ENCODE measurements at places on chromosomes 11 and 22. TPM values are rescaled to one million over a fixed set of nuclear protein-coding genes. Genes with fewer than 3 reads are reported as not detected.

The VPS26B gene
- 27.0 TPM for total RNA-seq

- DNase-seq, result no peak
Observed at GRCh38 chr11:2857918-2858317, 27.7 kb downstream of the CDKN1C start.

The PANX3 gene
- total RNA-seq, result not detected

DNA sequence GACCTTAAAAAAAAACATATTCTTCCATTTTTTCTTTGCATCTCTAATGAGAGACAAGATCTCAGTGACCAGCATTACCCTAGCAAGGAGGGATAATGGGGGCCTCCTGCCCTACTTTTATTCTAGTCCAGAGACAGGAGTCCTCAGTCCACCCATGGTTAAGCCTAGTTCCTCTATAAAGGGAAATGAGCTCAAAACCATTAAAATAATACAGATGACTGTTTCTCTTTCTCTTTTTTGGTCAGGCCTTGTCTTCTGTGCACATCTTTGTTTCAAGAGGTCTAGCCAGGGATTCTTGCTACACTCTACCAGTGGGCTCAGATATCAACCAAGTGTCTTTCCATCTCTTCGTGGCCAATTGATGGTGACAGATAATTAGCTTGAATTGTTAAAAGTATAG, 73.1 kb downstream of the MPPED2 start:
- DNase-seq, result no peak

DNA sequence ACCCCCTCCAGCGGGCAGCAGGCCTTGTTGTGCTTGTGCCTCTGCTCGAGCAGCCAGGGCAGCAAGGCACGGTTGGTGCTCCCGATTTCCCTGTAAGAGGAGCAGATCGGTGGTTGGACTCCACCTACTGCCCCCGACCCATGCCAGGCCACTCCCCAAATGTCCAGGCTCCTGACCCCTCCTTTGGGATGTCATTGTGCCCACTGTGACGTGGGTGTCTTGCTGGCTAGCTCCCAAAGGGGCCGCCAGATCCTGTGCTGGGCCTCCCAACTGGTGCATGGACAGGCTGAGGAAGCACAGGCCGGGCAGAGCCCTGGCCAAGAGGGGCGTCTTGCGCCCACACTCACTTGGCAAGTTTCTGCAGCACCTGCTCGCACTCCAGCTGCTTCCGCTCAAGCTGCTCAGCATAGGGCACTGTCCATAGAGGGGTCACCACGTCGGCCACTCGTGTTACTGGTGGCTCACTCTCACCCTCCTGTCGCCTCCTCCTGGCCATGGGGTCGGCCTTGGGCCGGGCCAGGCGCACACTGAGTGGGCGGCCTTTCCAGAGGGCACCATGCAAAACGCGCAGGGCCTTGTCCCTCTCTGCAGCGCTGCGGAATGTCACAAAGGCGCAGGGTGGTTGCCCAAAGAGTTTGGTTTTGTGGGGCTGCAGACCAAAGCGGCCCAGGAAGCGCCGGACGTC, at the start of gene RANBP1:
Gene RANBP1 (plus strand): TSS at position 414 of the 685 bp plus-strand sequence. CDS start 81 bp downstream, at position 495.
- no peak for DNase-seq

The STARD10 gene
- 23.7 TPM for total RNA-seq

The LMO2 gene
- 2.0 TPM for total RNA-seq

The CABP4 gene
- total RNA-seq, result not detected

DNA sequence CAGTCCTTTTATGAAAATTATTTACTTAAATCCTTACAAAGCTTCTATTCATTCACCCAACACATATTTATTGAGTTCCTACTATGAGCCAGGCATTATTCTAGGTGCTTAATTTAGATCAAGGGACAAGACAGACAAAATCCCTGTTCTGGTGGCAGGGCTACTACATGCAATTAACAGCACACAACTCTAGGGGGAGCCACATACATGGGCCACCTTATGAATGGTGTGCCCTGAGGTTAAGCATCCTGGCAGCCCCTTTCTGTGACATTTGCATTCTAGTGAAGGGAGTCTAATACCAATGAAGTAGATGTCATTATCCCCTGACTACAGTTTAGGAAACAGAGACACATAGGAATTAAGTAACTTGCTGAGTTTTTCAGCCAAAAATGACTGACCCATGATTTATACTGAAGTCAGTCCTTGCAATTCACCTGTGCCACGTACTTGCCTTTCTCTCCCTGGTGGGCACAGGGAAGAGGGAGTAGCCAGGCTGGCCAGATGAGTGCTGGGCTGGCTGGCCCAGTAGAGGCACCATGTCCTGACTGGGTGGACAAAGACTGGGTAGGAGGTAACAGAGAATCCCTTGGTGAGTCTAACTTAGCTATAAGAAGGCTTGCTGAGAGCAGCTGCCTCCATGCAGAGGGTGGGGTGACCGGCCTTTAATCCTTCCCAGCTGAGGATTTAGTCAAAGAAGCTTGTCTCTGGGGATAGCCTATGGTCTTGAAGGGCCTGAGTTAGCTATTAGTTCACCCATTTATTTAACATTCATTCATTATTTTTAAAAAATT, 52.0 kb upstream of the ELF5 start:
- no peak for DNase-seq

DNA sequence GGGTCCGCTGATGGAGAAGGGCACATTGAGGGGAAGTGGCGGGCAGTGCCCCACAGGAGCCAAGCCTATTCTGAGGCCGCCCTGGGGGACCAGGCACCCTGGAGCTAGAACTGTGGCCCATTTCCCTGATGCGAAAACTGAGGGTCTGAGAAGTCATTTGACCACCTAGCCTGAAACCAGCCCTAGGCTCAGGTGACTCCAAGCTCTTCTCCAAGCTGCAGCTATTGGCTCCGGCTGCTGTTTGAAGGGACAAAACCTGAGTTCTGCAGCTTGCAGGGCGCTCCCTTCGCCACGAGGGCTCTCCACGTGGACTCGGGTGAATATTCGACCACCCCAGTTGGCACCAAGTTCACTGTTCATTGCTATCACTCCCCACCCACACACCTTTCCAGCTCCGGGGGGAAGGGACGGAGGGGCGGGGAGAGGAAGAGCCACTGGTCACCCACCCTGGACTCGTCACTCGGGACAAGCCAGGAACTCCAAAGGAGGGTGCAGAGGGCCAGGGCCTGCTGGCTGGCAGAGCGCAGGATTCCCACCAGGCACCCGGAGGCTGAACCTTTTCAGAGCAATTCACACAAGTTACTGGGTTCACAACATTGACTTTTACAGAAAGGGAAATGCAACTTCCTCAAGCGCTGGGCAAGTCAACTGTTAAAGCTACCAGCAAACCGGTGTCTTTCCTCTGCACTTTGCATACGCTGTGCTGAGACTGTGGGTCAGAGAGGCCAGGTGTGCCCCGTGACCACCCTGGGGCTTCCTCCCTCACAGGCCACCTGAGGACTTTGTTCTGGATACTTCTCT, 1.1 kb upstream of the RAC2 start:
- DNase-seq, result no peak

DNA sequence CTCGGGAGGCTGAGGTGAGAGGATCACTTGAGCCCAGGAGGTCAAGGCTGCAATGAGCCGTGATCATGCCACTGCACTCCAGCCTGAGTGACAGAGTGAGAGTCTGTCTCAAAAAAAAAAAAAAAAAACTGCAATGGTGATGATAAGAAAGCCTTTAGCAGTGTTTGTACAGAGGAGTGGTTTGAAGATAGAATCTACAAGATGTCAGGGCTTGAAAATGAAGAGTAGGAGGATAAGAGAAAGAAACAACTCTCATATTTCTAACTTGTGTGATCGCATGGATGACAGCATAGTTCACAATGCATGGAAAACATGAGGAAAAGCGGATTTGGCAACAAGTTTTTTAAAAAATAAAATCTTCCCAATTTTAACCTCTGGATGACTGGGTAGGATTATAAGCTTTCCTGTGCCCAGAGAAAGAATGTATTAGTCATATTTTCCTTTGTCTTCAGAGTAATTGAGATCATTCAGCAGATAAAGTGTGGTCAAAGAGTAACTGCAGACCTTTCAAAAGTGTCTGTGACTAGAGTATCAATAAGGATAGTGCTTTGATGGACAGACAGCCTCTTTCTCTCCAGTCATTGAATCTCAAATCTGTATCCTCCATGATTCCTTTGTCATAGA, 328.1 kb downstream of the CASP12 start:
- DNase-seq, result no peak

GRCh38 chr11:330694-331357, 10.2 kb upstream of the IFITM3 start:
- DNase-seq, result no peak

The DLG2 gene
- 17.0 TPM for total RNA-seq

DNA sequence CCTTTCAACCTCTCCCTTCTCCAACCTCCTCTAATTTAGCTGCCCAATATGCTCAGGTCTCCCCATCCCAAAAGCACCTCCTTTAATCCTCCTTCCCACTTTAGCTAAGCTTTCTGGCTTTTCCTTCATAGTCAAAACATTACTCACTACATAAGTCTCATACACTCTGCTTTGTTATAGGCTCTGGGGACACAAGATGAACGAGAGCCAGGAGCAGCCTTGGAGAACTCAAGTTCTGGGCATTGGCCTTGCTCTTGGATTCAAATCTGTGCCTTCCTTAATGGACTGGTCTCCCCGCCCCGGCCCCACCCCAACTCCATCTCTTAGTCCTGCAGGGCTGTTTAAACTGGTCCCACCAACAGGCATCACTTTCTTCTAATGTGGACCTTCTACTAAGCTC, 11.4 kb upstream of the HPX start:
- DNase-seq, result no peak

The CTSW gene
- not detected for total RNA-seq

The TXN2 gene
- total RNA-seq, result 47.5 TPM

GRCh38 chr11:112797648-112798293, 163.4 kb upstream of the NCAM1 start:
- peak; percentile 85 for DNase-seq

DNA sequence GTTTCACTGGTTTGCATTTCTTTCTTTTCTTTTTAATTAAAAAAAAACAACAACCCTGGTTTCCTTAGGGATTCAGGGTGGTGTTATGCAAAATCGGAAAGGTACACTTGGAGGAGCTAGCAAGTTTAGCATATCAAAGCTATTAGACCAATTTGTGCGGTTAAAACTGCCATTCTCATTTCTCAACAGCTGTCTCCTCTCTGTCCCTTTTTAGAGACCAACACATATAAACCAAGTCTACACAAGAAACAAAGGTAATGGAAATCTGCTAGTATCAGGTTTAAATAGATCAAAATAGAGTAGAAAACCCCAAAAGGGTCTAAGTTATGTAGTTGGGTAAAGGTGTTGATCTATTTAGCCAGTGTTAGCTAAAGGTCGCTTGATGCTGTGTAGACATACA, 1.7 kb upstream of the SESN3 start:
- no peak for DNase-seq

DNA sequence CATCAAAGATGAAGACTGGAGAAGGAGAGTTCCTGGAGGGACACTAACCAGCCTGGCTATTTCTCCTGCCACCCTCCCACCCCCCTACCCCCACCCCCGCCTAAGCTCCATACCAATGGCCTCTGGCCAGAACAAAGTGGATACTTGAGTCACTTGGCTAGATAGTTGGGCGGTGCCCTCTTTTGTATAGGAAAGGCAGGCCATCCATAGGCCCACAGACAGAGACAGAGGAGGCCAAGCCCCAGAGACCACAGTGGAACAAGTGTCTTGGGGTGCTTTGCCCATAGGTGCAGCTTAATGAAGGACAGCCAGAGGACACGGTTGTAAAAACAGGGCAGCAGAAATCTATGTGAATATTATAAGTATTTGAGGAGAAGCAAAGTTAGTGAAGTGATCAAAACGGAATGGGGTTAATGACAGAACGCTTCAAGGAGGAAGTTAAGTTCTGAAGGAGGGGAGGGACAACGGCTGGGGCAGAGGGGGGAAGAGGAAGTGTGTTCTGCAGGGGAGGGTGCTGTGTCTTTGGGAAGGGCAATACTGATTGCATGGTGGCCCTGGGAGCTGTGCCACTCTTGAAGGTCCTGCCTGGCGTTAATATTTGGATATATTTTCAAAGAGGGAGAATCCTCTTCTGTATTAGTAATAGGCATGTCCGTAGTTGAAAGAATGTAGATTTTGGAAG, 32.7 kb downstream of the FLI1 start:
- DNase-seq, result no peak

The OR6A2 gene
- total RNA-seq, result 0.10 TPM

The CALCA gene
- 0.61 TPM for total RNA-seq

The C11orf97 gene
- total RNA-seq, result not detected

DNA sequence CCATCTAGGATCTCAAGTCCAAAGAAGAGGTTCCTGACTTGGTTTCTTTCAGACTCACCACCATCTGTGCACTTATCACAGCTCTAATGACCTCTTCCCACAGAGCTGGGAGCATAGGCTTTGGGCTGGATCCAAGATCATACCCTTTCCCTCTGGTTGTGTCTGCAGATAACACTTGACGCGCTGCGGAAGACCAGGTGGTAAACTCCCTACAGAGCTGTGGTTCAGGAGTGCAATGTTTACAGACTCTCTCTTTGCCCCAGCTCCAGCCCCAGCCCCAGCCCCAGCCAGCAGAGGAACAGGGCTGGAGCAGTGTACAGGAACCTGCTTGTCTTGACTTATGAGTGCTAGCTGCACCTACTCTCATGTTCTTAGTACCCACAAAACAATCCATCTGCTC, 274.4 kb upstream of the SYN3 start:
- no peak for DNase-seq

DNA sequence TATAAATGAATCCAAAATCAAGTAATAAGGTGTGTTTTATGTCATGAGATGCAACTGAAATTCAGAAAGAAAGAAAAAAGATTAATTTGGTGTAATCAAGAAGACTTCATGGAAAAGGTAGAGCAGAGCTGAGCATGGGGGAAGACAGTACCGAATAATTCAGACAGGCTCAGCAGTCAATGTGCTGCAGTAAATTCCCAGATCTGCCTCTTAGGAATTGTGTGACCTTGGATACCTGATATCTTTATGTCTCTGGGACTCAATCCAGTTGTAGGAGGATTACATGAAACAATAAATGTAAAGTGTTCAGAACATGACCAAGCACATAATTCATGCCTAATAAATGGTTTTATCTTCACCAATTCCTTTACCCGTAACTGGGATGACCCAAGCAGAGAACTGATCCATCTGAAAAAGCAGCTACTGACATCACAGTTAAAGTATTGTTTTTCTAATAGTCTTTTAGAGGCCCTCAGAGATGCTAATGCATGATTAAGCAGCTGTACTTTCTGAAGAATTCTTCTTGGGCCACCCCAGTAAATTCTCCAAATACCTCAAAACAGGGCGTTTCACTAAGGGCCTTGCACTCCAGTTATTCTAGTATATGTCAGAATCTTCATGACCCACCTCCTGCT, 7.8 kb downstream of the MS4A12 start:
- DNase-seq, result peak; percentile 27

DNA sequence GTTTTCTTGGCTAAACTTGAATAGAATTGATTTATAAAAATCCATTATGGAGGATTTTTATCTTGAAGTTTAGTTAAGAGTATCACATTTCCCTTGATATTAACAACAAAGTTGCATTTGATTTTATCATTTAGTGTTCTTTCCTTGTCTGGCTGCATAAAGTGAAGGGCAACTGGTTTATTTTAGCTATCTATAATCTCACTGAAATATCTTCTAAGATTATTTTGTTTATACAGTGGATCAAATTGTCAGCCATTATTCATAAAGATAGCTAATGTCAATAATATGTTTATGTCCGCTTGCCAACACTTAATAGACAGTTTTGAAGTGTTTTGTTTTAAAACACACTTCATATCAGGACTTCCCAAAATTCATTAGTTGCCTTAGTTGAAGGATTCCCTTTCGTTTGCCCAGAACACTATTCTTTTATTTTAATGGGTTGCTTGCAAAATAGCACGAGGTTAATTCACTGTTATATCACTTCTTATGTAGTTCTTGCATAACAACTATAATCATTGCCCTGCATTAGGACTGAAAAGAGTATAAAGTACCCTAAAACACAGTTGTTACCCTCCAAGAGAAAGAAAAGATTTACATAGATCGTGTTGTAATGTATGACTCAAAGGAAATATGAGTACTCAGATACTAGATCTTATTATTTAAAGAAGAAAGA, 73.0 kb downstream of the MSANTD4 start:
- DNase-seq, result no peak
